Type B pancreatic cell (in vitro differentiated cells): ENCODE measurements at places on chromosomes 12 and 14.

- DNase-seq: no peak
These were observed 295.6 kb downstream of the DPF3 start for GRCh38 chr14:72598306-72598705.

GRCh38 chr12:45517381-45517780 lies 212.1 kb upstream of the ARID2 start:
- no peak for DNase-seq

- DNase-seq: no peak
These were observed 35.6 kb downstream of the RIMBP2 start for GRCh38 chr12:130680451-130680990.

DNA sequence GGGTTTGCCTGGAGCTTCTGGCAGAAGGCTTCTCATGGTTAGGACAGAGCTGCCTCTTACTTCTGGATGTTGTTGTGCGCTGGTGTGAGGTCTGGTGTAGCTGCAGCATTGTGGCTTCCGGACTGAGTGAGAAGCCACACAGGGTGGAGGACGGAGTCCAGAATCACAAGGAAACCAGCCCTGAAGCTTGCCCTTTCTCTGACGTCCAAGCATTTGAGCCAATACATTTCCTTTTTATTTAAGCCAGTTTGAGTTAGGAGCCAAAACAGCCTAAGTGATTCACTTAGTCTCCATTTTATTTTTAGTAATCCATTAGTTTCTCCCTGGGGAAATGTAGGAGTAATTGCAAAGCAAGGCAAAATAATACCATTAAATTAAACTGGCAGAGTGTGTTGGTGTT lies 402.4 kb upstream of the RGS6 start:
- no peak for DNase-seq

- no peak for DNase-seq
These were observed 146.2 kb upstream of the SLC38A2 start for GRCh38 chr12:46518729-46519128.

- DNase-seq: no peak
These were observed 229.8 kb upstream of the LRIG3 start for GRCh38 chr12:59149995-59150642.

GRCh38 chr12:51388846-51389245 lies 2.4 kb downstream of the GALNT6 start:
- no peak for DNase-seq

DNA sequence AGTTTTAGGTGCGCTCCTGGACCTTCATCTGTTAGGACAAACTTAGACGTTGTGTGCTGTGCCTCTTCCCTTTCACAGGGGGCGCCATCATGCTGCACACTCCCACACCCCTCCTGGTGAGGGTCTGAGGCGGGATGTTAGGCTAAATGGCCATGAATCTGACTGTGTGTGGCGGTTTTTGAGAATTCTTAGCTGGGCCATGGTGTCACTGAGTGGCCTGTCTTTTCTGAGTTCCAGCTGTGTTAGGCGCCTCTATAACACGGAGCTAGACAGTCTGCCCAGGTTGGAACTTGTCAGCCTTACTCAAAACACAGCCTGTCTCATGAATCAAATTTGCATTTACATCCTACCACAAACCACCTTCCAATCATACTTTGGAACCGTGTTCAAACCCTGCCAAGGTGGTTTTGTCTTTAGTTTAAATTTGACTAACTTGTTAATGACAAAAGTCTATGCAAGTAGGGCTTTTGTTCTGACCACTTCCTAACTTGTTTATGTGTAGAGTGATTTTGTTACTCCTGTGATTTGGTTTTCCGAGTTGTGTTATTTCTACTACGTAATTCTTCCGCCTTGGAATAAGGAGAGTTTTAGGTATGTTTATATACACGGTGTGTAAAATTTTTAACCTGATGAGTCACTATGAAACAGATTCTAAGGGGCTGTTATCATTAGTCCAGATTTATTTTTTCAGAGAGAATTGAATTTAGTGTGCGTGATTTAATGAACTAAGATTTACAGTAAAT lies 19.6 kb downstream of the ACVR1B start:
- no peak for DNase-seq

DNA sequence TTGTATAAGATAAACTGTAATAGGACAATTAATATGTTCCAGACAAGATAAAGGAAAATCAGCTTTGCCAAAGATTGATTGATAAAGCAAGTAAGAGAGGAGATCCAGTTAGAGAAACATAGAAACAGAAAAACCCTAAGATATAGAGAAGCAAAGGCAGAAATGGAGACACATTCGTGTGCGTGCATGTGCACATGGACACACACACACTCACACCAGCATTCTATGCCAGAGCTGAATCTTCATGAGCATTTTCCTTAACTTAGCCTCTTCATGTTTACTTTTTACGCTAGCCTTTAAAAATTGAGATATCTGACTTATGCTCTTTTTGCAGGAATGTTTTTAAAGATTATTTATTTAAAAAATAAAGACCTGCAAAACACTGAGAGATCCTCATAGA lies 168.5 kb upstream of the ATP2B1 start:
- no peak for DNase-seq

- no peak for DNase-seq
These were observed 3.6 kb upstream of the ARID2 start for GRCh38 chr12:45725631-45726602.

DNA sequence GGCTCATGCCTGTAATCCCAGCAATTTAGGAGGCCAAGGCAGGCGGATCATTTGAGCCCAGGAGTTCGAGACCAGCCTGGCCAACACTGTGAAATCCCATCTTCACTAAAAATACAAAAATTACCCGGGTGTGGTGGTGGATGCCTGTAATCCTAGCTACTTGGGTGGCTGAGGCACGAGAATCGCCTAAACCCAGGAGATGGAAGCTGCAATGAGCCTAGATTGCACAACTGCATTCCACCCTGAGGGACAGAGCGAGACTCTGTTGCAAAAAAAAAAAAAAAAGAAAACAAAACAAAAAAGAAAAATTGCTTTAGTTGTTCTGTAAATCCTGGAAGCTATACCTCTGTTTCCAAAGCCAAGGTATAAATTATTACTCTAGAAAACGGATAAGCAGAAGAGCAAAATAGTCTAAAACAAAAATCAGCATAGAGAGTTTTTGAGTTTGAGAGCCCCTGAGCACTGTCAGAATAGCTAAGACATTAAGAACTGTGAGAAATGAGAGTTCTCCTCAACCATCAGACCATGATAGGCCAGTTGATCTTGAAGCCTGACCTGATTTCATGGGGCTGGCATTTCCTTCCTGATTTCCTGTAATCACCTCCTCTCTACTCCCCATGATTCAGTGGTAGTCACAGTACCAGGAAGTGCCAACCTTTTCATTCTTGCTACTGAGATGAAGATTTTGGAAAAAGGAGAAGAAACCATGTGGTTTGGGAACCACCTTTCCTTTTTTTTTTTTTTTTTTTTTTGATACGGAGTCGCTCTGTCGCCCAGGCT lies 31.7 kb downstream of the ATP2A2 start:
- DNase-seq: no peak

DNA sequence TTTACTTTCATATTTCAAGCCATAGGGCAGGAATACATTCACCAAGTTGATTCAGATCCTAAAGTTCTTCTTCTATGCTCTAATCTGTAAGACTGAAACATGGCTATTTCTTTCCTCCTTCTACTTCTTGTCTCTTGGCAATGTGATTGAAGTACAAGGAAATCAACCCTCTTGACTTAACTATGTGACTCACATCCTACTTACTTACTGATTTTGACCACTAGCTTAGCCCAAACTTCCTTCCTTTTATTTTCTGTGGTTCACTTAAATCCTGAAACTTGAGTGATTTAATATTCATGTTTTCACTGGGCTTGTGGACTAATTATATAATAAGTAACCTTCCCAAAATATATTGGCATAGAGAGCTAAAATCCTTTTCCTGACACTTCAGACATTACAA lies 111.2 kb upstream of the NOVA1 start:
- no peak for DNase-seq

DNA sequence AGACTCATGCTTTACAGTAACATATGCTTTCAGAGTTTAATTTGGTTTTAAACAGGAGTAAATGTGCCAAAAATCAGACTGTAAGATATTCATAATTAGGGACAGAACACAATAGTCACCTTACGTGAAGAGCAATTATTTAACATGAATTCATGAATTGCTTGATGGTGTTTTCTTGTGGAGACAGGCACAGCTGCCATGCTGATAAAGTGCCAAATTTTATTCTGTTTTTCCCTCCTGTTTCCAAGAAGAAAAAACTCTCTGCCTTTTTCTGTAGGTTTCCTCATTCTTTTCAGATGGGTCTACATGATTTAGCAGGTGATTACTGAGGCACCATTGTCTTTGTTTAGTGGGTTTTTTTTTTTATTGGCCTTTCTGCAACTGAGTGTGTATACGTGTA lies 80.1 kb downstream of the C12orf42 start:
- DNase-seq: no peak

GRCh38 chr12:104964856-104965205 lies 6.7 kb upstream of the SLC41A2 start:
- DNase-seq: no peak

- DNase-seq: no peak
These were observed 1244.9 kb upstream of the SEL1L start for GRCh38 chr14:82778601-82779000.

GRCh38 chr12:28446031-28446430 lies 255.8 kb downstream of the CCDC91 start:
- no peak for DNase-seq

DNA sequence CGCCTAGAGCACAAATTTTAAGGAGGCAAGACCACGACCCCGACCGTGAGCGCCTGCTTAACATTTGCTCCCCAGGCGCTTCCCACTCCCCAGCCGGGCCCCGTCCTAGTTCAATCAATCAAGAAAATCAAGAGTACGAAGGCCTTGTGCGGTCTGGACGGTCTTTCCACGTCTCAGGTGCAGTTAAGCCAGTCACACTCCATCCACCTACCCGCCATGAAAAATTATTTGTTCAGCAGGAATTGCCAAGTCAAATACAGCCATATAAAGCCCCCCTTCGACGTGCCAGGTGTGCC lies 603 bp upstream of the LRR1 start:
- no peak for DNase-seq

DNA sequence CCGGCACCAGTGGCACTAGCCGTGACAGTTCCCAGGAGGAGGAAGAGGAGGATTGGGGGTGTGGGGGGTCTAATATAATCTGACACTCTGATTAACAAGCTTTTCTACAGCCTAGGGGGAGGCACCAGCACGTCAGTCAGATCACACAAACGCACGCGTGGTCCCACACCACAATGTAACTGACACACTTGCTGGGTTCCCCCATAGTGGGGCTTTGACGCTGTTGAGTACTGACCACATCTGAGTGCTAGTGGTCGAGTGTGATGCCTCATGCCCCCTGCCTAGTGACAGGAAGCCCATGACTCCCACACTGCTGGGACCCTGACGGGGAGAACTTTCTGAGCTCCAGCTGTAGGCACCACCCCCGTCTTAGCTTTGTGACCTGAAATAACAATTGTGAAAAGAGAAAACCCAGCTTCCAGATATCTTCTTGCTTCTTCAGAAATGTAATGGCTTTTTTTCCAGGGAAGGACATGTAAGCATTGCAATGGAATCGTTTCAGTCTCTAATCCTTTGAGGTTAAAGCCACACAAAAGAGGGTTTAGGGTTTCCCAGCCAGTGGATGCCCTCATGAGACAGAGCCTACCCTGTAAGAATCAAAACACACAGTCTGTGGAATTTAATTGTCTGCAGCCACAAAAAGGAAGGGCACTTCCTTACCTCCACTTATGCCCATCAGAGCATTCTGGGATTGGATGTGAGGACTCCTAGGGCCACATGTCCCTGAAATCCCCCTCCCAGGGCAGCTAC lies 183.9 kb downstream of the PIWIL1 start:
- no peak for DNase-seq

DNA sequence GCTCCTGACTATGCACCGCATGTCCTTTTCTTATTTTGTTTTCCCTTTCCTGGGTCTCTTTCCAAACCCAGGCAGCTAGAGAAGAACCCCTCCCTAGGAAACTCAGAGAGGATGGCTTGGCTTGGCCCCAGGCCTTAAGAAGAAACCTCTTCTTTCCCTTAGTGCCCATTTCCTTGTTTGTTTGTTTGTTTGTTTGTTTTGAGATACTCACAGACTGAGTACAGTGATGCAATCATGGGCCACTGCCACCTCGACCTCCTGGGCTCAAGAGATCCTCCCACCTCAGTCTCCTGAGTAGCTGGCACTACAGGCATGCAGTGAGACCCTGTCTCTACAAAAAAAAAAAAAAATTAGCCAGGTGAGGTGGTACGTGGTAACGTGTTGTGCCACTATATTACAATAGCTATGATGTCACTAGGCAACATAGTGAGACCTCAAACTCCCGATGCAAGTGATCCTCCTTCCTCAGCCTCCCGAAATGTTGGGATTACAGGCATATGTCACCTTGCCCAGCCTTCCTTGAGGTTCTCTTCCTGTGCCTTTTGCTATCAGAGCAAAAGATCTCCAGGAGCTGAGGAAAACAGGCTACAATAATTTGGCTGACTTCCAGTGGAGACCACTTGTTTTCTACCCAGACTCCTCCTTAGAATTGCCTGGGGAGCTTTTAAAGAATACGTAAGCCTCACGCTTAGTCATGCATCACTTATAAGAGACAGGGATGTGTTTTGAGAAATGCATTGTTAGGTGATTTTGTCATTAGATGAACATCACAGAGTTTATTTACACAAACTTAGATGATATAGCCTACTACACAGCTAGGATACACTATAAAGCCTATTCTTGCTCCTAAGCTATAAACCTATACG lies 34.5 kb upstream of the LGALS3 start:
- DNase-seq: no peak

DNA sequence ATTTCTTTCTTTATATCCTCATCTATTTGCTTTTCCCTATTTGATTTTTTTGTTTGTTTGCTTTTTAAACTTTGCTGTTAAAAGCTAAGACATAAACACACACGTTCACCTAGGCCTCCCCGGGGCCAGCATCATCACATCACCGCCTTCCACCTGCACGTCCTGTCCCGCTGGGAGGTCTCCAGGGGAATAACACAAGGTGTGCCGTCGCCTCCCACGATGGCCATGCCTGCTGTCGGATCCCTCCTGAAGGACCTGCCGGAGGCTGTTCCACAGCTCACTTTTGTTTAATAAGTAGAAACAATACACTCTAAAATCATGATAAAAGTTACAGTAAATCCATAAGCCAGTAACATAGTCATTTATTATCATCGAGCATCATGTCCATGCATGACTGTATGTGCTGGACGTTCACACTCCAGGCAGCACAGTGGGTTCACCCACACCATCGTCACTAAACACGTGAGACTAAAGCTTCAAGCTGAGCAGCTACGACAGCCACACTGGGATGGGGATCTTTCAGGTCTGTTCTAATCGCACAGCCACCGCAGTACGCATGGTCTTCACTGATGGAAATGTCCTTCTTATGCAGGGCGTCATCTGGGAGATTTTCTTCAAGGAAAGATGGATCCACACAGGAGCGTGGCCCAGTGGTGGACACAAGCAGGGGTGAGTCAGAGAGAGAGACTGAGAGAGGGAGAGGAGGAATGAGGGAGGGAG lies 3.6 kb downstream of the RIMBP2 start:
- DNase-seq: no peak

- no peak for DNase-seq
These were observed 277.9 kb downstream of the ITPR2 start for GRCh38 chr12:26555139-26555538.

GRCh38 chr14:63654936-63655335 lies 13.3 kb upstream of the WDR89 start:
- no peak for DNase-seq

GRCh38 chr14:95886366-95887056 lies 9.9 kb downstream of the TUNAR start:
- DNase-seq: no peak
